Kasumi-1 (cell line): ENCODE measurements at places on chromosomes 2 and 18.

- no peak for DNase-seq
Measured at GRCh38 chr2:207157162-207157481, 8.6 kb downstream of the KLF7 start.

- DNase-seq = no peak
Measured at GRCh38 chr2:133602538-133602937, 34.3 kb upstream of the NCKAP5 start.

GRCh38 chr2:120230515-120231471 lies 7.6 kb upstream of the TMEM185B start:
- no peak for DNase-seq

DNA sequence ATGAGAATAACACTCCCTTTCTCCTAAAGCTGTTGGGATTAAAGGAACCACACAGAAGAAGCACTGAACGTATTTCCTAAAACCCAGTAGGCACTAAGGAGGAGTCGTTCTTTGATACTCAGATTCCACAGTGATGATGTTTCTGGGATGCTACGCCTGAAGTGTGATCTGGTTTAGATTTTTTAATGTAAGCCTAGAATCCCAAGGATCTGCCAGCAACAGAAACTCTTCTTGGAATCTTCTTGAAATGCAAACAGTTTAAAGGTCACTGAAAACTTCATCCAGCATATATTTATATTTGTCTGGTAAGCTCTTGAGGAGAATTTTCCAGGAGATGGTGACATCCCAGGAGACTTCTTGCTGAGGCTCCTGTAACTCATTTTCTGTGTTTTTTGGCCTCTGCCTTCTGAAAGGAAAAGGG lies 247.6 kb upstream of the TRIB2 start:
- no peak for DNase-seq

- DNase-seq = no peak
Measured at GRCh38 chr18:48250918-48251317, 158.3 kb downstream of the ZBTB7C start.

DNA sequence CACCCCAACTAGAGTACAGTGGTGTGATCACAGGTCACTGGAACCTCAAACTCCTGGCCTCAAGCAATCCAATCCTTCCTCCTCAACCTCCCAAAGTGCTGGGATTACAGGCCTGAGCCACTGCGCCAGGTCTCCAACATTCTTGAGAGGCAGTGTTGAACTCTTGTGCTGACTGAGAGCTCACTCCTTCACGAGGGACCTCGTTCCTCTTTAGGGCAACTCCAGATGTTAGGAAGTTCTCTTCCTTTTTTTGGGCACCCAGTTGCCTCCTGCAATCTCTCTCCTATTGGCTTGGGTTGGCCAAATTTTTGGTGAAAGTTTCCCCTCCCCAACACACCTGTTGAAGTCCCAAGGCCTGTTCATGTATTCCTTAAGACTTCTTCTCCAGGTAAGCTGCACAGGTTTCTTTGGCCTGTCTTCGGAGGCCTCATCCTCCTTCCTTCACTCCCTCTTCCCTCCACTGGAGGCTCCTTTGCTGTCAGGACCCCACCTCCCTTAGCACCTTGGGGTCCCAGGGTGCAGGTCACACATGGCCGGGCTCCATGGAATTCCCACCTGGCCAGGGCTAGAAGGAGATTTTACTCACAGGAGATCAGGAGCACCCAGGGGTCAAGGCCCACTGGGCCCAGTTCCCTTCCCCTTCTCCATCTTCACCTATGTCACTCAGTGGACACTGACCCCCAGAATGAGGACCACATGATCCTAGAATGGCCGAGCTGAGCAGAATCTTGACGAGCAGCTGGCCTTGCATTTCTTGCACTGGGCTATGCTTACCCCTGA lies 94.6 kb upstream of the SMAD2 start:
- DNase-seq = no peak

DNA sequence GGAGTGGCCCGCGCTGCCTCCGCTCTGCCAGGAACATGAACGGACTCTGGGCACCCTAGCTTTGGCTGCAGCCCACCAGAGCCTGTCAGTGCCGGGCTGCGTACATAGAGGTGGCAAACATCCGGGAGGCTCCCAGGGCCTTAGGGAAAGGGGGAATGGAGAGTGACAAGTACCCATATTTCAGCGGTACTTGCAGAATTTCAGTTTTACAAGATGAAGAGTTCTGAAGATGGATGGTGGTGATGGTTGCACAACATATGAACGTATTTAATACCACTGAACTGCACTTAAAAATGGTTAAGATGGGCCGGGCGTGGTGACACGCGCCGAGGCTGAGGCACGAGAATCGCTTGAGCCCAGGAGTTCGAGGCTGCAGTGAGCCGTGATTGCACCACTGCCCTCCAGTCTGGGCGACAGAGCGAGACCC lies 873 bp downstream of the MTHFD2 start:
- DNase-seq = no peak

DNA sequence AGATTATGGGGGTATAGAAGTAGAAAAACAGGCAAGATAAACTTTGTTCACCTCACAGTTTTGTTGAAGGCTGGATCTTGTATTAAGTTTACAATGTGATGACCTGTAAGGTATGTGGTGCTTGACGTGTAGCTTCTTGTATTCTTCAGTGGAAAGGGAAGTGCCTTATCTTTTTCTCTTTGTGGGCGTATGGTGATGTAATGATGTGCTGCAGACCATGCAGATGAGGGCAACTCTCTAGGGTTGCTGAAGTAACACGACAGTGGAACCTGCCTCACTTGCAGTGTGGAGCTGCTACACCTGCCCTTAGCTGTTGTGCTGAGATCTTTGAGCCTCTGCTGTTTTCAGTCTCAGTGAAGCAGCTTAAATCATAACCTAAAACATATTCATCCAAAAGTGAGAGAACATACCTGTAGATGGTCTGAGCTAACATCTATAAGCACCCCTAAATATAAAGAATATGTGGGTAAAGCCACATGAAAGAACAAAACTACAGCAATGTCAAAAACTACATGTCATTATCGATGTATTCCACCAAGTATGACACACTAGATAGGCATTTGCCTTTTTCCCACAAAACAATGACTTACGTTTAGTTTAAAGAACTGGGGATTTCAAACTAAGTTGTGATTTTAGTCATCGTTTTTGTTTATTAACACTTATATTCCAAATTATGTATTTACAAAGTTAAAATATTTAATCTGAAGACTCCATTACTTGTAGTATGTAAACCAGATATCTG lies 1144.1 kb downstream of the CNTNAP5 start:
- DNase-seq = no peak

DNA sequence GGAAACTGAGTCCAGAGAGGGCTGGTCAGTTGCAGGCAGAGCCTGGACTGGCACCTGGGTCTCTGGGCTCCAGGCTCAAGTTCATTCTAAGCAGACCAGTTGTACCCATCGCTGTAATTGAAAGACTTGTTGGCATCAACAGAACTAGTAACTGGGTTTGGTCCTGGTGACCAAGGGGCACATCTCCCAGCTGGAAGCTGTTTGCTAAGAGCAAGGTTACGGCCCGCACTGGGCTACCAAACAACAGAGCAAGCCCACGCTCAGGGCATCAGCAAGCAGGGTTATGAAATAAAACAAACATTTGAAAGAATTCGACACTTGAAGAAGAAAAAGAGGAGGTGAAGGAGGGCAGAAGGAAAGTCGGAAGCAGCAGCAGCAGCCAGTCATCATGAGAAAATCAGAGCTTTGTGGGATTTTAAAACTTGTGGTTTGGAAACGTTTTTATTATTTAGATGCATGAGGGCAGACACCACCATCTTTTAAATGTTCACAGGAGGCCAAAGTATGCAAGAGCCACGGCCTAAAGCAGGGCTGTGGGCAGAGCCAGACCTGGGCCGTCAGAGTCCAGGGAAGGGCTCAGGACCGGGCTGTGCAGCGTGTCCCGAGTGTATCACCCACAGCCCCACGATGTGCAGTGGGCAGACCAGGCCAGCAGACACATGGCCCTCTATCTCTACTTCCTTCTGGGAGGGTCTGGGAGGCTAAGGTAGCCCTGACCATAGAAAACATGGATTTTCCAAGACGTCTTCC lies 220.3 kb downstream of the BCL2 start:
- DNase-seq = no peak

DNA sequence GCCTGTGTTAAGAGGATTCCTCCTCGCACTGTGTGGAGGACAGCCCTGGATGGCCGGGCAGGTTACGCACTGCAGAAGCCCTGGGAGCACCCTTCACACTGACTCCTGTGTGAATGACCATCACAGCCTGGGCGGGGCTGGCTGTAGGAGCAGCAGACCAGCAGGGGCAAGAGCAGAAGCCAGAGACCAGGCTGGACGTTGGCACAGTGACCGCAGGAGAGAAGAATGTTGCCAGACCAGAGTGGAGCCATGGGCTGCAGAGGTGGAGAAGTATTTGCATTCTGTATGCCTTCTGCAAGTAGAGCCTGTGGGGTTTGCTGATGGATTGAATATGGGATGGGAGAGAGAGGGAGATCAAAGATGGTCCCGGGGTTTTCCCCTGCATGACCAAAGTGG lies 23.1 kb downstream of the LRRFIP1 start:
- no peak for DNase-seq

DNA sequence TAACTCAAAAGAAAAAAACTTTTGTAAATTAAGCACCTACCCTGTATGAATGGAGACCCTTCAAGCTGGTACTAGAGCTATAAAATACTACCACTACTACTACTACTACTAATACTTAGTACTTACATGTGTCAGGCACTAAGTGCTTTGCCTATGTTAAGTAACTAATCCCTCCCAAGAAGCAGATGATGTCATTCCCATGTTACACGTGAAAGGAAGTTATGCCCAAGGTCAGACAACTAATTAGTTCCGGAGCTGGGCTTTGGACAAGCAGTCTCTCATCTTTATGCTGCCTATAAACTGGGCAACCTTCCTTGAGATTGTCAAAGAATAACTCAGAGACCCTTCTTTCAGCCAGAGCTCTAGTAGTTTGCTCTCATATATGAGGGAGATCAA lies 13.9 kb upstream of the ATP6V1B1 start:
- DNase-seq = no peak

GRCh38 chr2:60317844-60318243 lies 235.6 kb downstream of the BCL11A start:
- DNase-seq = no peak

DNA sequence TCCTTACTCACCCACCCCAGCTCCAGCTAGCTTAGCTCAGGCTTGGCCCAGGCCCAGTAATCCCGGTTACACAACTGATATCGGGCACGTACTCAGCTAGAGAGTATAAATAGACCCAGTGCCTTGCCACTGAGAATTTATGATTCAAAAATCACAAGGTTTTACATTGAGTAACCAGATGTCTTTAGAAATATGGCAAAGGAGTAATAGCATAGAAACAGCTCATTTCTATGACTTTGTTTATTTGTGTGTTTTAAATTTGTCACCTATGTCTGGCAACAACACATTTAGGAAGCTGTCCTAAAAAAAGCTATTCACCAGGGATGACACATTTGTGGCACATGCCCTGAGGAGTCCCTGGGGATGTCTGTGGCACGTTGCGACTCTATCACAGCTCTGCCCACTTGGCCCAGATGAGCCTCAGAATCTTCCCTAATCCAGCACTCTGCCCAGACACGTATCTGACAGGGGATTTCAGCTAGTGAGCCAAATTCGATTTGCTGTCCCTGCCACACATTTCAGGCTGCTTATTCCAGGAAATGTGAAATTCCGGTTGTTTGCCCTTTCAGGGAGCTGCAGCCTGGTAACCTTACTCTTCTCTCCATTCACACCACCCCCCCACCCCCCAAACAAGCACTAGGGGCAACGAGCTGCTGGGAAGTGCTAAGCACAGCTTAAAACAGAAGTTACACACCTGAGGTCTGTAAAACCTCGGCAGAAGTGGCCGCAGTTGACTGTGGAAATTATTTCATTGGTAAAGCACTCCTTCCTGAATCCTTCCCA lies 85.4 kb upstream of the ZCCHC2 start:
- DNase-seq = no peak

DNA sequence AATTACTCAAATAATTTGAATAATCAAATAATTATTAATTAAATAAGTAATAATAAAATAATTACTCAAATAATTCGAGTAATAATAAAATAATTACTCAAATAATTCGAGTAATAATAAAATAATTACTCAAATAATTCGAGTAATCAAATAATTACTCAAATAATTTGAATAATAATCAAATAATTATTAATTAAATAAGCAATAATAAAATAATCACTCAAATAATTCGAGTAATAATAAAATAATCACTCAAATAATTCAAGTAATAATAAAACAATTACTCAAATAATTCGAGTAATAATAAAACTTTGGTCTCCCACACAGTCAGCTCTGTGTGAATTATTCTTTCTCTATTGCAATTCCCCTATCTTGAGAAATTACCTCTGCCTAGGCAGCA lies 30.0 kb upstream of the LINC00305 start:
- no peak for DNase-seq

DNA sequence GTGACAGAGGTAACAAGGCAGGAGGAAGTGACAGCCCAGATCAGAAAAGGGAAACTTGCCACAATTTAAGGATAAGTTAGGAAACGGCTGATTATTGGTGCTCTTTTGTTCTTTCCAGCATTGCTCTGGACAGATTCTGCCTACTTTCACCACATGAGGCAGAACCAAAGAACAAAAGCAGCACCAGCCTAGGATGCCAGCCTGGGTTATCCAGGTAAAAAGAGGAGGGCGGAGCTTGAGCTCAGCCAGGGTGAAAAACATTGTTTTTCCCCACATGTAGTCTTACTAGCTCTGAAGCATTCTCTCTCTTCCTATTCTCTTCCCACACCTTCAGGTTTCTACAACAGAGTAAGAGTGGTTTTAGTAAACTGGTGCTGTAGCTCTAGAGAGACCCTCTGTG lies 300.5 kb downstream of the TMX3 start:
- DNase-seq = no peak

DNA sequence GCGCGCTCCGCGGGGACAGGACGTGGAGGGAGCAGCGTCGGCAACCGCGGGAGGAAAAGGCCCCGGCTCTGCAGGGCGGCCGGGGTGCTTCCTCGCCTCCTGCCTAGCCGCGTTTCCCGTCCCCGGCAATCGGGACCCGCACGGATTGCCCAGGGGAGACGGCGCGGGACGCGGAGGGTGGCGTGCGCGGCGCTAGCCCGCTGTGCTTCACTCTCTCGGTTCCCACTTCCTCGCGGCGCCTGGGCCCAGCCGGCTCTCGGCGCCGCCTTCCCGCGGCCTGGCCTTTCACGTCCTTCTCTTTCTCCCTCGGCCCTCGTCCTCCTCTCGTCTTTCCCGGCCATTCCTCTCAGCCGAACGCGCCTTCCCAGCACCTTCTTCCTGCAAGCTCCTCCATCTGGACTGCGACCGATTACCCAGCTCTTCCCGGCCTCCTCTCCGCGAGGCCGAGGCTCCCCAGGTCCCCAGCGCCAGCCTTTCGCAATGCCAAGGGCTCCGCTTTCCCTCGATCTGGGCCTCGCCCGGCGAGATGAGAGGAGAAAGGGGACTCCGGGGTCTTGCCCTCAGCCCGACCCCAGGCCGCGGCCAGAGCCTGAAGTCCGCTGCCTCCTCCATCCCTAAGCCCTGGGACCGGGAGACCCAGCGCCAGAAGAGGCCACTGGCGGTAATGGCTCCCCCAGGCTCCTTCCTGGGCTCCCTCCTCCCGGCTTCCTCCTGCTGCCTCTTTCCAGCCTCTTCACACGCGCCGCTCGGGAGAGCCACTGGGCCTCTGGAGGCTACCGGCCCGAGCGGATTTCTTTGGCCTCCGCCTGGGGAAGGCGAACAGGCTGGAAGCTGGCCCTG lies 34.3 kb upstream of the ATP6V1B1 start:
- DNase-seq = no peak
